ENCODE measurements at places on chromosomes 13 and 19.

GRCh38 chr19:30391052-30391451, 18.9 kb downstream of the ZNF536 start:
- DNase-seq = no peak

DNA sequence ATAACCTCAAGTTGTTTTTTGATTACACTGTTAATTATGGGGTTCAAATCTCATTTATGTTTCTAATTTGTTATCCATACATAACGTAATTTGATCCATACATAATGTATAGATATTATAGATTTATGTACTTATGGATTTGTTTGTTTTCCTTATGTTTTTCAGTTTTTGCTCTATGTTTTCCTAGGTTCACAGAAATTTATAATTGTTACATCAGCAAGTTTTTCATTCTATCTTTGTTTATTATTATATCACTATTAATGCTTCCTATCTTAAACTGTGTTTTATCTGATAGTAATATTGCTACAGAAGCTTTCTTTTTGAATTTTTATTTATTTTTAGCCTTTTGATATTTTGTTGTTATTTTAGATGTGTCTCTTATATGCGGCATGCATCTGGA, 194.3 kb upstream of the SOX21 start:
- DNase-seq = no peak

DNA sequence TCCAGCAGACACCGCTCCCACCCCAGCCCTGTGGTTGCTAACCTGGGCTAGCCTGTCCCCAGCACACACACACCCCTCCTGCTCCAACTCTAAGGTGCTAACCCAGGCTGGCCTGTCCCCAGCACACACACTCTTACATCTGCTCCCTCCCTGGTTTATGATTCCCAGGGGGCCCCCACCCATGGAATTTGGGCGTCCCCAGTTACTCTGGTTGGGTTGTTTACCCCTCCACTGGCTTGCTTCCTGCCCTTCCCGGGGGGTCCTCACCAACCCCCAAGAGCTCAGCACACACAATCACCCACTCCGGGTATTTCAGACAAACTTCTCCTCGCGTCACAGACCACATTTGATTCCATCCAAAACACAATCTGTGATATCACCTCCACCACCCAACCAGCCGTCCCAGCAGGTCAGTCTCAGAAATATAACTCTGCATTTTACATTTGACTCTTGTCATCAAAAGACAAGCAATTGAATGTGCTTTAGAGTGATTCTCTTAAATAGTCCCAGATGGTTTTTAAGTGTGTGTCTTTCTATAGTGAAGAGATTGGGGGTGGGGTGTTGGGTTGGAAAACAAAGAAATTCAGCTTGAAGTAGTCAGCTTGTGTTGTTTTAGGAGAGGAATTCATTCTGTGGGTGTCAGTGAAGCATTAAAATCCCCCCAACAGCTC, 20.1 kb downstream of the COL4A2 start:
- no peak for DNase-seq

GRCh38 chr13:35836446-35836845, 294.7 kb downstream of the DCLK1 start:
- DNase-seq = no peak

GRCh38 chr19:17948514-17948900, 15.7 kb downstream of the CCDC124 start:
- no peak for DNase-seq
